GM18507 (cell line): ENCODE measurements at places on chromosomes 4 and X.

DNA sequence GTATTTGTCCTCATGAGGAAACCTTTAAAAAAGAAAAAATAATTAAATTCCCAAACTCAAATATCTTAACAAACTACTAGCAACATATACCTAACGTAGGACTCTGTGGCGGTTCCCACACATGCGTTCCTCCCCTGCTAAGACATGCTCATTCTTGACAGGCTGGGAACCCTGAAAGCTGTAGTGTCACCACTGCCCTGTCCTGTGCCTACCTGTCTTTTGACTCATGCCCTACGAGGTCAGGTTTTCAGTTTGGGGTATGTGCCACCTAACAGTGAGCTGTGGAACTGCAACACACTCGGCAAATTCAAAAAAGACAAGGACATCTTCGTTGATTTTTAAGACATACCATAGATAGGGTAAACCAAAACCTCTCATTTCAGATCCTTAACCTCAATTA is 17.8 kb downstream of the IDS start:
- DNase-seq = no peak

- DNase-seq = no peak
These were observed 95.3 kb upstream of the ITM2A start for GRCh38 chrX:79462458-79462857.

DNA sequence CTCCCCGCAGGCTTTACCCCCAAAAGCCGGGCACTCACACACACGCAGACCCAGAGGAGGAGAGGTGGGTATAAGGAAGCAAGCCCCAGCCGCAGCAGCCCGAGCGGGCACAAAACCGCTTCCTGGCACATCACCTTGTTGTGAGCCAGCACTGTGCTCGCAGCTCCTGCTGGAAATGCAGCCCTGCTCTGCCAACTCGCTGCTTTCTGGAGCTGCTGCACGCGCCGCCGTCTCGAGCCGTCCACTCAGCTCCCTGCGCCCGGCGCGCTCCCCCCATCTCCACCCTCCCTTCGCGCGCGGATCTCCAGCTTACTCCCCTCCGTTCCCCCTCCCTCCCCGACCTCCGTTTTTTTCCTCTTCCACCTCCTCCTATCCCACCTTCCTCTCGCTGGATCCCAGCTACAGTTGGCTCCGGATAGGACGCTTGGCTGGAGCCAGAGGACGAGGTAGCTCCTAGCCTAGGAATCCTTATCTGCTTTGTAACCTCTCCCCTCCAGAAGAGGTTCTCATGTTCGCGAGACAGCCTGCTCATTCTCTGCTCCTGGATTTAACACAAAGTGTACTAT is at the start of gene SPOCK3:
Gene SPOCK3 (minus strand): TSS at position 179 of the 566 bp plus-strand sequence.
- no peak for DNase-seq

- DNase-seq = no peak
These were observed 241.3 kb downstream of the CFAP299 start for GRCh38 chr4:80576796-80577195.

DNA sequence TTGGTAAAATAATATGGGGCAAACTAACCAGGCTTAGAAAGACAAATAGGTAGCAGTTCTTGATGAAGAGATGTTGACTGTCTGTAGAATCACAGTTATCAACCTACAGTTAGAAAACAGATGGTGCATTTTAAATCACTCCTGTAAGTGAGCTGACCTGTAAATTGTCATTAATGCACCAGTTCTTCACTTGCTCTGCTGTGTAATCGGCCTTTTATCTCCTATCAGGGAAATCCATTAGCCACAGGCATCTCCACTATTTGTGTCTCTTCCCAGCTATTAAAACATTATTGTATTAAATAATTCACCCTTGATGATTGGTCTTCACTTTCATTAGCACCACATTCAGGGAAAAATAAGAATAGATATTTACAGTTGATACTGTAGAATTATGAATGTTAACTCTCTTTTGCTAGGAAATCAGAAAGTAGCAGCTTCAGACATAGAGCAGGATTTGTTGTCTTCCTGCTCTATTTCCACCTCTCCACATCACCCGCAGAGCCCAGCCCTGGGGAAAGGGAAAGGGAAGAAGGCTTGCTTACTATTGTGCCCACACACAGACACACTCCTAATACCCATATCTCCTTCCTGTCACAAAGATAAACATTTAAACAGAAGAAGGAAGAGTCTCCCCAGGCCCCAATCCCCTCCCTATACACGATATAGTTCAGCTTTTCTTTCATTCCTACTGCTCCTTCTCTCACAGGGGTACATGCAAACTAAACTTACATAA is 97.1 kb downstream of the REELD1 start:
- no peak for DNase-seq

DNA sequence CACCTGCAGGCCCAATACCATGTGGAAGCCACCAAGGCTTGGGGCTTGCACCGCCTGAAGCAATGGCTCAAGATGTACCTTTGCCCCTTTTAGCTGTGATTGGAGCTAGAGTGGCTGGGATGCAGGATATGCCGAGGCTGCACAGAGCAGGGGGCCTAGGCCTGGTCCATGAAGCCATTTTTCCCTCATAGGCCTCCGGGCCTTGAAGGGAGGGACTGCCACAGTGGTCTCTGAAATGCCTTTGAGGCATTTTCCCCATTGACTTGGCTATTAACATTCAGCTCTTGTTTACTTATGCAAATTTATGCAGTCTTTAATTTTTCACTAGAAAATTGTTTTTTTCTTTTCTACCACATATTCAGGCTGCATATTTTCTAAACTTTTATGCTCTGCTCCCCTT is 203.2 kb upstream of the HHIP start:
- DNase-seq = no peak
